ENCODE measurements at places on chromosomes 7 and 10. TPM values are rescaled to one million over a fixed set of nuclear protein-coding genes. Genes with fewer than 3 reads are reported as not detected.

DNA sequence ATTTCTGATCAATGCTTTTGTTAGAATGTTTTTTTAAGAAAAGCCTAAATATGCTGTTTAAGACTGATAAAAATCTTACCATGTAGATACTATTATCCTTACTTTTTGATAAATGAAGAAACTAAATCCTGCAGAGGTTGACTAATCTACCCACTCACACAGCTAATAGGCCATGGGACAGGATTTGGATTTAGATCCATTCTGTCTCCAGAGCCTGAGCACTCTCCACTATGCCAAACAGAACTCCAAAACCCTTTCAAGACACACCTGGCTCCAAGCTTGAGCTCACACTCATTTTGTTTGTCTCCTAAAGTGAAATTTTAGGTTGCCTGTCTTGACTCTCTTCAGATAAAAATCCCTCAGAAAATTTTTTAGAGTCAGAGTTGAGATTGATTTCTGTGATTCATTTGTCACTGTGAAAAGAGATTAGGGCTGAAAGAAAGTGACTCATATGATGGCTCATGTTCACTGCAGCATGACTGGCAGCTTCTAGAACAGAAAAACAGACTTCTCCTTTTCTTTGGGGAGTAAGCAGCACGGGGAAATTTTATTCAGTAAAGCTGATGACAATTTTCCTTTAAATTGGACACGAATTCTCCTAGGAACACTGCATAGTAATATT lies 132.3 kb upstream of the POT1 start:
- no peak overlapping the region for H3K4me3 ChIP-seq
- H3K27me3 ChIP-seq = no peaks in the 10 kb centered on the region
- no peak overlapping the region for H3K27ac ChIP-seq
- DNase-seq = peak; percentile 14

DNA sequence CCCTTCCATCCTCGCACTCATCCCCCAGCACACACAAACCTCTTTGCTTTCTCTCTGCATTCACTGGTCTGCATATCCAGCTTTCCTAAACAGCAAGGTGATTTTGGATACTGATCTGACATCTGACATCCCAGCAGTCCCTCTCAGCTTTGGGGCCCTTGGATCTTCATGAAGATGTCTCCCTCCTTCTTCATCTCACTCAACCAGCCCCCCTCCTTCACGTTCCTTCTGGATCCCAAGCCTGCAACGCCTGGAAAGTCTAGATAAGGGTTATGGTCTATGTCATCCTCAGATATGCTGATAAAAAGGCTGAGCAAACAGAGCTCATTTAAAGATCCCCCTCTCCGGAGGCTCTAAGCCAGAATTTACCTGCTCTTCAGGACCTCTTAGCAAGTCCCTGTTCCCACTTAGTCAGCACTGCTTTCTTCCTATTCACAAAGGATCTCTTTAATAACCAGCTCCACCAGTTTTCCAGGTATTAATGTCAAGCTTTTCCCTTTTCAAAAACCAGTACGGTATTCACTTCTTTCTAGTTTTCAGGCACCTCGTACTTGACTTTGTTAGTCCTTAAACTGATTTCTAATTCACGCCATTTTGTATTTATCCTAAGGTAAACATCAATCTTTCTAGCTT lies 38.9 kb downstream of the CREB3L2 start:
- no peak overlapping the region for H3K4me3 ChIP-seq
- no peaks in the 10 kb centered on the region for H3K27me3 ChIP-seq
- peak overlapping the region; percentile 15 for H3K27ac ChIP-seq
- H3K4me1 ChIP-seq = peaks cover 45% of the 10 kb centered on the region
- H3K36me3 ChIP-seq = peaks cover 18% of the 10 kb centered on the region

DNA sequence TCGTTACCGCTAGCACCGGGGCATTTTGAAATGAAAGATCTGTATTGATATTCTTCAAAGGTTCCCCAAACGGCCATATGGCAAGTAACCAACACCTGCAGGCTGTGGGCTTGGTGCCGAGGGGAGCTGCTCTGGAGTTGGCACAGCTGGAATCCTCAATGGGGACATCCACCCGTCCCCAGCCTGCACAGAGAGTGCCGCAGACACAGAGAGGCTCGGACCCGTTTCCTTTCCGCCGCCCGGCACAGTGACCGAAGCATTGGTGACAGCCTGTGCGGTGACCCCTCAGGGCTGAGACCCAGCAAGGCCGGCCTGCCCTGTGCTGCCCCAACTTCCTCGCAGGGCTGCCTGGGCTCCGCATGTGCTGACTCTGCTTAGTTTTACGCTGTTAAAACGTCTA lies 4.5 kb downstream of the CFAP46 start:
- peak; percentile 66 for DNase-seq
- H3K27ac ChIP-seq = no peak overlapping the region
- peaks cover 5% of the 10 kb centered on the region for H3K27me3 ChIP-seq
- no peaks in the 10 kb centered on the region for H3K4me1 ChIP-seq
- H3K36me3 ChIP-seq = no peaks in the 10 kb centered on the region

DNA sequence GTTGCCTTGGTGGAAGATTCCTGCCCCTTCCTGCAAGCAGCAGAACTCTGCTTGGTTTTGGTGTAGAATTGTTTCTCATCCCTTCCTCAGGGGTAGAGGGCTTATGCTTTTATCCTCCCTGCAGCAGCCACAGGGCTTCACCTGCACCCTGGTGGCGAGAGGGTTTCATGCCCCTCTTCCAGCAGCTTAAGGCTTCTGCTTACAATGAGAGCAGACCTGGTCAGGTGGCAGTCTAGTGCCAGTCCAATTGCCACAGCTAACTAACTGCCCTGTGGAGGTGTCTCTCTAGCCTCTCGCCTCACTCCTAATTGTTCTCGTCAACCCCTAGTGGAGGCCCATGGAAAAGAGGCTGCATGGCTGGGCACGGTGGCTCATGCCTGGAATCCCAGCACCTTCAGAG lies 19.3 kb downstream of the ACBD7 start:
- H3K27ac ChIP-seq = no peak overlapping the region
- no peaks in the 10 kb centered on the region for H3K36me3 ChIP-seq
- H3K27me3 ChIP-seq = no peaks in the 10 kb centered on the region
- H3K4me3 ChIP-seq = no peak overlapping the region

IRF5 gene
- under 0.01 TPM for total RNA-seq
